Sigmoid colon (tissue), 7 donors: ENCODE measurements at places on chromosomes 2 and 18. TPM values are rescaled to one million over a fixed set of nuclear protein-coding genes. Genes with fewer than 3 reads are reported as not detected.

GRCh38 chr18:55743736-55744135, 155.7 kb upstream of the TCF4 start:
- no peak for DNase-seq

- DNase-seq: no peak
Measured at GRCh38 chr2:111662771-111663470, 221.1 kb downstream of the ANAPC1 start.

Gene VWA3B
- total RNA-seq: not detected

DNA sequence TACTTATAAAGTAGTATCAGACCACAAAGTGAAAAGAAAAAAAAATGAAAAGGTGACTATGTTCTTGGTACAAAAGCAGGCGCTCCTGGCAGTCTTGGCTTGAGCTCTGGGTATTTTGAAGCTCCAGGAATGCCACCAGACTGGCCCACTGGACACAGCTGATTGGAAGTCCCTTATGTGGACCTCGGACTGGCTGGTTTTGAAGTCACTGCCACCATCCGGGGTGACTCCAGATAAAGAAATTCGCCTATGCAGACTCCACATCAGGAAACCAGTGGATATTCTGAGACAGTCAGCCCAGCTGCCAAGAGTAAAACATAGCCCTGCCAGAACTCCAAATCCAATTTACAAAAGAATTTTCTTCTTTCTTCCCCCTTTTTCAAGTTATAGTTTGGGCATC, 28.0 kb downstream of the ACKR3 start:
- DNase-seq: no peak

GRCh38 chr2:121699421-121700333, 37.0 kb downstream of the NIFK start:
- peak; percentile 56 for DNase-seq

Gene GPR39
- 0.28 TPM for total RNA-seq

DNA sequence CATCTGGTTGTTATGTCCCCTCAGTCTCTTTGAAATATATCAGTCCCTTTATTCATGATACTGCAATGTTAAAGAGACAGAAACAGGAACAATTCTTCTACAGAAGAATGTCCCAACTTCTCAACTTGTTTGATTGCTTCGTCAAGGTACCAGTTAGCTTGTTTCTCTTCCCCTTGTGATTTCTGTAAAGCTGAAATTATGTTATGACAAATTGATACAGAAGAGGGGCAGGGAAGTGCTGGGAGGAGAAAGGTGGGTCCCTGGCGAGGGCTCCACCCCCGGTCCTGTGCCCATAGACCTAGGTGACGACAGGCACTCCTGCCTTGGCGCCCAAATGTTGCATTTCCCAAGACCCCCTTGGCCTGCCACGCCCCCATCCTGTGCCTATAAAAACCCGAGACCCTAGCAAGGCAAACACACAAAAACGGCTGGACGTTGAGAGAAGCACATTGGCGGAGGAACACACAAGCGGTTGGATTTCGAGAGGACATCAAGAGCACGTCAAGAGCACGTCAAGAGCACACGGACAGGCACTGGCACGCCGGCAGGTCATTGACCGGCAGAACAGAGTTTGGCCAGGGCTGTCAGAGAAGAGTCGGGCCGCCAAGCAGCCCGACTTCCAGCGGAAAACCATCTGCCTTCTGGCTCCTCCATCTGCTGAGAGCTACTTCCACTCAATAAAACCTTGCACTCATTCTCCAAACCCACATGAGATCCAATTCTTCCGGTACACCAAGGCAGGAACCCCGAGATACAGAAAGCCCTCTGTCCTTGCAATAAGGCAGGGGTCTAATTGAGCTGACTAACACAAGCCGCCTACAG, 11.5 kb upstream of the RTN4 start:
- no peak for DNase-seq

DNA sequence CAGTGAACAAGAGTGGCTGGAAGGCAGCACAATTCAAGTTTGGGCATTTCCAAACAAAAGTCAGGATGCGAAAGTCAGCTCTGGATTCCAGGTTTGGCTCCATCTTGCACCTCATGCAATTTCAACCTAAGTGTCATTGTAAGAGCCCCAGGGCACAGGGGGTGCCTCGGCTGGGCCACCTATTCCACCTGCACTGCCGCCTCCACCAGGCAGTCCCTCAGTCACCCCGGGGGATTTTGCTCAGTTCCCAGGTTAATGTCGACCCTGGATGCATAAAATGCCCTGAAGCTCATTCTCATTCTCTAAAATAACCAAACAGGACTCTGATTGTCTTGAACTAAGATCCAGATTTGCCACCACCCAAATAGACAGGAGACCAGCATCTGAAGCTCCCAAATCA, 77.6 kb downstream of the EDAR start:
- DNase-seq: no peak

- DNase-seq: no peak
Measured at GRCh38 chr2:175435012-175435411, 253.5 kb upstream of the ATP5MC3 start.
